ENCODE measurements at places on chromosomes 5 and 9.

- DNase-seq: no peak
Observed at GRCh38 chr5:5217371-5217770, 77.2 kb downstream of the ADAMTS16 start.

- no peak for DNase-seq
Observed at GRCh38 chr9:107626118-107626517, 136.5 kb upstream of the KLF4 start.

DNA sequence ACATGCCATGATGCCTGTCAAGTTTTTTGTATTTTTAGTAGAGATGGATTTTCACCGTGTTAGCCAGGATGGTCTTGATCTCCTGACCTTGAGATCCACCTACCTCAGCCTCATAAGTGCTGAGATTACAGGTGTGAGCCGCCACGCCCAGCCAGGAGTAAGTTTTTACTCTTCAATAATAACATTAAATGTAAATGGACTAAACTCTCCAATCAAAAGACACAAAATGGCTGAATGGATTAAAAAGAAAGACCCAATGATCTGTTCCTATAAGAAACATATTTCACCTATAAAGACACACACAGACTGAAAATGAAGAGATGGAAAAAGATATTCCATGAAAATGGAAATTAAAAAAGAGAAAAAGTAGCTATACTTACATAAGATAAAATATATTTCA lies 37.2 kb upstream of the ISOC1 start:
- DNase-seq: no peak

DNA sequence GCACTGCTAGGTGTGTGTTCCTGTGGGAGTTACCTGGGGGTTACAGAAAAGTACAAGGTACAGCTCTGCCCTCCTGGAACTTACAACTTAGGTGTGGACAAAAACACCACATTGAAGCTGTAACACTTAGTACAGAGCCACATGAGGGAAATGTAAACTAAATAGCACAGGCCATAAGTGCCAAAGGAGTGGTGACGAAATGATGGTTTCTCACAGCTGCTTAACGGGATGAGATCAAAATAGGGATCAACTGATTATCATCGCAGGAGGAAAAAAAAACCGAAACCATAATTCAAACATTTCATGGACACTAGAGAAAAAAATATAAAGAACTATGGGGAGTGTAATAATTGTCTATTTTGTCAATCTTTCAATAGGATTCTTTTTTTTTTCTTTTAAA lies 5.9 kb downstream of the LIX1 start:
- DNase-seq: no peak

- no peak for DNase-seq
Observed at GRCh38 chr9:131053896-131054295, 42.4 kb upstream of the AIF1L start.

DNA sequence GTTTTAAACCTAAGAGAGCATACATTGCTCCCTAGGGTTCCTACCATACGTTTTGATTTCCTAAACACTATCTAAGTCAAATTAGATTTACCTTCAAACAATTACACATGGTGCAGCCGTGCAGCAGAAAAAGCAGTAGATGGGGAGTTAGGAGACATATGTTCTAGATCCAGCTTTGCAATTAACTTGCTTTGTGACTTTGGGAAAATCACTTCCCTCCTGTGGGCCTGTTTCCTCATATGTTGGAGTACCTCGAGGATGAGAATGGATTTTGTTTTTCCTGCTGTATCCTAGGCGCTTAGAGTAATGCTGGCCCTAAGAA lies 711 bp downstream of the MRPL50 start:
- DNase-seq: no peak

GRCh38 chr5:68505917-68506860 lies 290.6 kb downstream of the PIK3R1 start:
- no peak for DNase-seq

GRCh38 chr5:150310246-150310645 lies 7.5 kb upstream of the ARSI start:
- no peak for DNase-seq

- DNase-seq: no peak
Observed at GRCh38 chr9:114902786-114903524, 27.4 kb downstream of the TNFSF8 start.
